Glomerular endothelial cell (primary cell): ENCODE measurements at places on chromosomes 2 and 18. TPM values are rescaled to one million over a fixed set of nuclear protein-coding genes. Genes with fewer than 3 reads are reported as not detected.

DNA sequence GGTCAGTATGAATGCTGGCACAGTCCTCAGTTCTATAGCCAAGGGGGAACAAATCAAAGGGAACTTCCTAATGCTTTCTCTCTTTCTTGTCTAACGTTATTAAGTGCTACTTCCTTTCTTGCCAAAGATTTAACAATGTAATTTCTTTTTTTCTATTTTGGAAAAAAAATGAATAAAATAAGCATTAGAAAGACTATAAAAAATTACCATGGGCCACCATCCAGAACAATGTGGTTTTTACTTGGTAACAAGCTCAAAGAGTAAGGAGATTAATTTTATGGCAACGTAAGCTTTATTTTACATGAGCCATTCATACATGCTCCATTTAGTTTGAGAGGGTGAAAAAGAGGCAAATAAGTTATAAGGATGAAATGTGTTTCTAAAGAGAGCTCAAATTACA, 40.1 kb downstream of the SERPINE2 start:
- DNase-seq, result no peak

- no peak for DNase-seq
Observed at GRCh38 chr2:216389570-216389969, 17.3 kb upstream of the MARCHF4 start.

- peak; percentile 27 for DNase-seq
Observed at GRCh38 chr18:61635901-61636528, 256.8 kb downstream of the RNF152 start.

DNA sequence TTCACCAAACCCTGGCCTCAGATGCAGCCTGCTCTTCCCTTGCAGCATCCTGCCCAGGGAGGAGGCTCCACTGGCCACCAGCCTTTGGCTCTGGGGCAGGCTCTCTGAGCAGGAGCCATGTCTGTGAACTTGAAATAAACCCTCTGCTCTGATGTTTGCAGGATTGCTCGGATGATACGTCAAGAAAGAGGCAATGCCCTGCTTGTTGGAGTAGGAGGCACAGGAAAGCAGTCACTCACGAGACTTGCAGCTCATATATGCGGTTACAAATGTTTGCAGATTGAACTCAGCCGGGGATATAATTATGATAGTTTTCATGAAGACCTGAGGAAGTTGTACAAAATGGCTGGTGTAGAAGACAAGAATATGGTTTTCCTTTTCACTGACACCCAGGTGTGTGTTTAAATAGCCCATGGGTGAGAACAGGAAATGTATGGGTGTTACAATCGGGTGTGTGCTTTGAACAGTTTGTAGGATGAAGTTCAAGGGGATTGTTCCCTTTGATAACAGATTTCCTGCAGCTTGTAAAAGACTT, 177.9 kb downstream of the DNAH6 start:
- DNase-seq, result no peak

The MYCN gene
- 1.8 and 6.5 TPM in 2 replicates for total RNA-seq
